ENCODE measurements at places on chromosomes 1 and 21. TPM values are rescaled to one million over a fixed set of nuclear protein-coding genes. Genes with fewer than 3 reads are reported as not detected.
A peak's percentile ranks its signal among the peaks of the same experiment; 100 is the strongest.

KRTAP7-1 gene
- not detected for total RNA-seq

SPATA45 gene
- not detected for total RNA-seq

CDC20 gene
- total RNA-seq, result 22.5 TPM

SLC30A10 gene
- 1.5 TPM for total RNA-seq

TTC22 gene
- not detected for total RNA-seq

DNA sequence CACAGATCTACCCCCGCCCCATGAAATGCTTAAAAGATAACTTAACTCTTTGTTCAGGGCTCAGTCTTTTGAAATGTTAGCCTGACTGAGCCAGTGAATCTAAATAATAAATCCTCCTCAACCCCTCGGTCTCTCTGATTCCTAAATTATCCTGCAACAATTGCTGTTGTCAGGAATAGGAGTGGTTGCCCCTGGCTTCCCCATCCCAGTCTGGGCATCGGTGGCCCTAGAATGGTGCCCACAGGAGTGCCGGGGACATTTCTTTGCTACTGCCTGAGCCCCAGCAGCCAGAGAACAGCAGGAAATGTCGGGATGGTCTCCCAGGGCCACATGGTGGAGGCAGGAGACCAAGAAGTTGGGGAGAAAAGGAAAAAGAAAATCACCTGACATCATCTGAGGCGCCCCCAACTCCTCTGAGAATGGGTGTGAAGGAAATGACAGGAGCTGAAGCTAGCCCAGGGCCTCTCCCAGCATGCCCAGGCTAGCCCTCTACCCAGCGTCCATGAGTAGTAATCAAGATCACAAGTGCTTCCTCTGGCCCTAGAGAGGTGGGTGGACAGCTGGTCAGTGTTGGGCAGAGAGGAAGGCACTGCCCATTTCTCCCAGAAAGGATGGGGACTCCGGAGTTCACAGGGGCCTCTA, 1.6 kb downstream of the PADI4 start:
- no peak for DNase-seq

DNA sequence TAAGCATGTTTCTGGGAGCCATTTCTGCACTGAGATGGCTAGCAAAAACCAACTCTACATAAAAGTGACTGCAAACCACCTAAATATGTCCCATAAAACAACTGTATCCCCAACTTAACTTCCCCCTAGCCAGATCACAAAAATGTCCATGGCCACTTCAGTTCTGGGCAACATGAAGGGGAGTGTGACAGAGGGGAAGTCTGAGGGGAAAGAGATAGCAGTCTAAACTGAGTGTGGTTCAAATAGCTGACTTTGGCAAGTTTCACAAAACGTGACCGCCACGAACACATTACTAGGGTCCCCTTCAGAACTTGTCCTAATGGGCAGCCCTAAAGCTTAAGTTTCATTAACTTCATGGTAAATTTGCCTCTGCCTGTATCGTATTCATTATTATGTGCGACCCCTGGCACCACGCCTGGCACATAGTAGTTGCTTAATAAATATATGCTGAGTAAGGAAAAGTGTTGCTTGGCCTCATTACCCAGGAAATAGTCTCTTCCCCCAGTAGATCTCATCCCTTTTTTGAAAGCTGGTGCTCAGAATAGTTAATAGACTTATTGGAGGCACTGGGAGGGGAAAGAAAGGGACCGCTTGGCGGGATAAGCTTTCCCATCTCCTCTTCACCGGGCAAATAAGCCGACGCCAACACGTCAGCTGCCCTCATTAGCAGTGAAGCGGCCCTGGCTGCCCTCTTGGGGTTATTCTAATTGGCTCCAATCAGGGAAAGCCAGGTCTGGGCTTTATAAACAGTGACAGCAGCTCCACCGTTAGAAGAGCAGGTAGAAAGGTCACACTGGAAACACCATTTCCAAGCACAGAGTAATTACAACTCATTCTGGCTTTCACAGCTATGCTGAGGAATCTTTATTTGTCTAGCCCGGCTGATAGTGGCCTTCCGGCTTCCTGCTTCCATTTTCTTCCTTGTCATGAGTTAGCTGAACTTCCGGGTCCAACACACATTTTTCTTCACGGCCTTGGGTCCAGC, 122.1 kb downstream of the LRIG2 start:
- DNase-seq, result no peak

- no peak for DNase-seq
Observed at GRCh38 chr21:17231771-17232170, 281.1 kb upstream of the CXADR start.

DNA sequence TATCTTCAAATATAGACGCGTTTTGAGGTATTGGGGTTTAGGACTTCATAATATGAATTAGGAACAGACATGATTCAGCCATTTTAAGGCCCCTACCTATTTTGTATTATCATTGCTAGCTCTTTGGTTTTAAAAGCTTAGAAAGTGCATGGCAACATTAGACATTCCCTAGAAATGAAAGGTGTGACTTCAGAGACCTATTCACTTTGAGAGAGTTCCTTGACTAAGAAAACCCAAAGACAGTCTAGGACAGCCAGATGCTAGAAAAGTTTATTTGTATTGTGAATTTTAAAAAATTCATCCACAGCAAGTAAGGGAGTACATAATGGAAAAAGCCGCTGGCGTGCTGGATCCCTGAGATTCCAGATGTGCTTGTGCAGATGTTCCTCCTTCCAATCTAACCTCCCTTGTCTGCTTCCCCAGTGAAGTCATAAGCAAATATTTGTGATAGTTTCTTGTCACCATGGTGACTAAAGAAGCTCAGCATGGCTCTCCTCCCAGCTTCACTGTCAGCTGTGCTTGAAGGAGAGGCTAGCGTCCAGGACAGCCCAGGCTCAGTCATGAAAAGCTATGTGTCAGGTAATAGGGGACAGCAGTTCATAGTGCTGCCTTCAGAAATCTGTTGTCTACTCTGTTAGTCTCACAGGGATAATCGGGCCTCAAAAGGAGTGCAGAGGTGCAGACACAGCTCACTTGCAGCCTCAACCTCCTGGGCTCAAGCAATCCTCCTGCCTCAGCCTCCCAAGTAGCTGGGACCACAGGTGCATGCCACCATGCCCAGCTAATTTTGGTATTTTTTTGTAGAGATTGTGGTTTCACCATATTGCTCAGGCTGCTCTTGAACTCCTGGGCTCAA, 34.8 kb downstream of the KPNA6 start:
- DNase-seq, result no peak

DNA sequence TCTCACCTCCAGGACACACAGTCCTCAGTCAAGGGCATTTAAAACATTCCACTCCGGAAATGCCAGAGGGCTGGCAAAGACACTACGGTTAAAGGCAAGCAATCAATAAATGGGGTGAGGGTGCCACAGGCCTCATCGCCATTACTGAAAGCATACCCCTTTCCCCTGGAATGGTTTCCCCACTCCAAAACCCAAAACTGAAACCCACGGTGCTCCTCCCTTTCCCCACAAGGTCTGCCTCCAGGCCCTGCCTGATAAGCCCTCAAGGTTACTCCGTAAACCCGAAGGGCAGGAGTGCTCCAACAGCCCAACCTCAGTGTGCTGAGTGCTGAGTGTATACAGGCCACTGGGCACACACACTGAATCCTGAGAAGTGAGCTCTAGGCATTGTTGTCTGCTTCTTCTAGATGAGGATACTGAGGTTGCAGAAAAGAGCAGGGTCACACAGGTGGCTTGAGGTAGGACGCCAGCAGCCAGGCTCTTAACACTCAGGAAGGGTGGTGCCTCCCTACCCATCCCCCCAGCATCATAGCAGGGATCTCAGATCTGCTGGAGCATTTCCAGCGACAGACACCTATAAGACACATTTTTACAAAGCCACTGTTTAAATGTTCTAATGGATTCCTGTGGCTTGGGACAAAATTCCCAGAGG, 29.0 kb downstream of the SSBP3 start:
- DNase-seq, result no peak

GRCh38 chr1:204927673-204928641, 57.3 kb downstream of the NFASC start:
- no peak for DNase-seq

DNA sequence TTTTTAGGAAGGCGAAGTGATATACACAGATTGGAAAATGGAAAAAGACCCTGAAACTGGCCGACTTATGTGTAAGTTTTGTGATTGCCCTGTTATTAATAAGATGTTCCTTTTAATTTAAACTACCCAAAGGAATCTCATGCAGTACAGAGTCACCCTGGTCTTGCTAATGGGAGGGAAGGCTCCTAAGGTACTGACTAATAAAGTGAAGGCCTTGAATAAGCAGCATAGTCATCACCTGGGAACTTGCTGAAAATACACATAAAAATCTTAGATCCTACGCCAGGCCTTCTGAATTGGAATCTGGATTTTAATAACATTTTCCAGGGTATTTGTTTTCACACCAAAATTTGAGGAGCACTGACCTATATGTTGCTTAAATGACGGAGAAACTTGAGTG, 73.4 kb upstream of the MCOLN3 start:
- no peak for DNase-seq

- no peak for DNase-seq
Observed at GRCh38 chr1:14993414-14993813, 160.1 kb upstream of the TMEM51 start.

- no peak for DNase-seq
Observed at GRCh38 chr1:35603468-35603867, 30.4 kb downstream of the TFAP2E start.

GRCh38 chr1:1092894-1093609, 18.9 kb upstream of the RNF223 start:
- no peak for DNase-seq

GRCh38 chr1:52919723-52920483, 1.6 kb downstream of the ECHDC2 start:
- no peak for DNase-seq

GRCh38 chr1:220884109-220884980, 5.1 kb downstream of the HLX start:
- DNase-seq, result peak; percentile 83
